HFFc6 (cell line): ENCODE measurements at places on chromosomes 13 and 19. TPM values are rescaled to one million over a fixed set of nuclear protein-coding genes. Genes with fewer than 3 reads are reported as not detected.

DNA sequence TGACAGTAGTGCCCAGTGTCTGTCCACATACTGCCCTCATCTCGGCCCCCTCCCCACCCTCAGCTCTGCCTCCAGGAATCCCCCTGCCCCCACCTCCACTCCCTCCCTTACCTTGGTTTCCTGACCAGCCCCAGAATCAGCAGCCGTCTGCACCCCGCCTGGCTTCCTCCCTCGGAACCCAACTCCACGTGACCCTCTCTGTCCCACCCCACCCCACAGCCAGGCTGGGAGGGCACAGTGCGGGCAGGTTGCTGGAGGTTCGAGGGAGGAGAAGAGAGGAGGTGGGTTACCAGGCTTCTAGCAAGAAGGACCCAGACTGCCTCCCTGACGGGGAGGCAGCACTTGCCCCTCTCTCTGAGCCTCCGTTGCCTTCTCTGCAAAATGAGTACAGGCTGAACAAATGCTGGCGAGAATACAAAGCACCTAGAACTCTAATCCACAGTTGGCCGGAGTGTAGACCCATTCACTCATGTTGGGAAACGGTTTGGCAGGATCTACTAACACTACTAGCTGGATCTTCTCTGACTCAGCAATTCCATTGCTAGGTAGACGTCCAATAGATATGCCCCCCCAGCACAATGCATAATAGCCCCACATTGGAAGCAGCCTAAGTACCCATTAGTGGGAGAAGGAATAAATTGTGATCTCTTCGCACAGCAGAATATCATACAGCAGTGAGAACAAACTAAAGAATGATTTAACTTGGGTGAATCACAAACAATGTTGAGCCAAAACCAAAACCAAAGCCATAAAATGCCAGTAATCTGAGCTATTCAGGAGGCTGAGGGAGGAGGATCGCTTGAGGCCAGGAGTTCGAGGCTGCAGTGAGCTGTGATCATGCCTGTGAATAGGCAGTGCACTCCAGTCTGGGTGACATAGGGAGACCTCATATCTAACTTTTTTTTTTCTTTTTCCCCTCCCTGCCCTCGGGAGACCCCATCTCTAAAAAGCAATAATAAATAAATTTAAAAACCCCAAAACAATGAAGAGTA, at the start of gene RASAL3:
Gene RASAL3 (minus strand): TSS at position 151 of the 992 bp plus-strand sequence. CDS start 186 bp downstream, outside the sequence.
- DNase-seq: no peak

DNA sequence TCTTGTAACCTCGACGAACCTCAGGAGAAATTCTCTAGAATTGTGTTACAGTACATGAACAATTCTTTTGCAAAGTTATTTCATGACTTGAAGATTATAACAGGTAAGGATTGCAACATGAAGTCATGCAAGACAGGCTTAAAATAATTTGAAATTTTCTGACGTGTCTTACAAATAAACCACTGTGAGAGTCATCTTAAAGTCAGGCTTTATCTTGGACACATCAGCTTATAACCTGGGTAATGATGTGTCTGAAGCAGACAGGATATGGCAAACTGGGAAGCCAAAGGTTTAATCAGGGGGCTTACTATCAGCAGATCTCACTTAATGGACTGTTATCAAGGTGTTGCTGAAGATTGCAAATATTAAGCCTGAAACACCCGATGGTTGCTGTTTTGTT, 407.8 kb downstream of the KLF5 start:
- DNase-seq: no peak

GNG7 gene
- 0.09 to 0.16 TPM (median 0.11 TPM) in 3 replicates for total RNA-seq

MADCAM1 gene
- total RNA-seq: 0.11 and 0.47 TPM in 2 replicates
